Omental fat pad (tissue), 4 donors: ENCODE measurements at places on chromosomes 7 and 10.

DNA sequence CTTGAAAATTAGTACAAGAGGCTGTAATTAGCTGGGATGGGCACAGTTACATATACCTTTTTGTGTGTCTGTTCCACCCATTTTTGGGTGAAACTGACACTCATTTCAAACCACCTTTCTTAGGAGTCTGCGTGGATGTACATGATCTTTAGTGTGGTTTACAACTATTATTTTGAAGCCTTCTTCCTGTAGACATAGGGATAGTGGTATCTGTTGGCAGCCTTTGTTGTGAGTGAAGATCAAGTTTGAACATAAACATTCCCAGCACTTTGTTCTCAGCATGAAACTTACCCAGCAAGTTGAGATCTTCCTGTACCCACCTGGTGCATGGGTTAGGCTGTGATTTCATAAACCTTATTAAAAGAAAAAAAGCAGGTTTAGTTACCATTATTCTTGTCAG, 2.0 kb downstream of the BAG3 start:
- no peak for DNase-seq

DNA sequence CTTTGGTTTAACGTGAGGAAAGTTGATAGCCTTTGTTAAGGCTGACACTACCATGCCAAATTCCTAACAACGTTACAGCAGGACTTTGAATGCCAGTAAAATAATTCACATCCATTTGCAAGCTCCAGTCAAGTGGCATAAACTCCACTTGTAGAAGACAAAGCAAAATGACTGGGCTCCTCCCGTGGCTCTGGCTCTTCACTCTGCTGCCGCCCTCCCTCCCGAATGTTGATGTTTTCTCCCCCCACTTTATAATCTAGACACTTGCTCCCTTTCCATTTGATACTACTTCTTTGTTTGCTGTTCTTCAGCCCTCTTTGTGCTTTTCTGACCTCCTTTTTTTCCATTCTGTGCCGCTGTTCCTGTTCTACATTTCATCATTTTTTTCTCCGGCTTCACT, 22.8 kb upstream of the ITGB8 start:
- DNase-seq = no peak

GRCh38 chr7:131071786-131072504, 255.7 kb upstream of the MKLN1 start:
- DNase-seq = no peak

DNA sequence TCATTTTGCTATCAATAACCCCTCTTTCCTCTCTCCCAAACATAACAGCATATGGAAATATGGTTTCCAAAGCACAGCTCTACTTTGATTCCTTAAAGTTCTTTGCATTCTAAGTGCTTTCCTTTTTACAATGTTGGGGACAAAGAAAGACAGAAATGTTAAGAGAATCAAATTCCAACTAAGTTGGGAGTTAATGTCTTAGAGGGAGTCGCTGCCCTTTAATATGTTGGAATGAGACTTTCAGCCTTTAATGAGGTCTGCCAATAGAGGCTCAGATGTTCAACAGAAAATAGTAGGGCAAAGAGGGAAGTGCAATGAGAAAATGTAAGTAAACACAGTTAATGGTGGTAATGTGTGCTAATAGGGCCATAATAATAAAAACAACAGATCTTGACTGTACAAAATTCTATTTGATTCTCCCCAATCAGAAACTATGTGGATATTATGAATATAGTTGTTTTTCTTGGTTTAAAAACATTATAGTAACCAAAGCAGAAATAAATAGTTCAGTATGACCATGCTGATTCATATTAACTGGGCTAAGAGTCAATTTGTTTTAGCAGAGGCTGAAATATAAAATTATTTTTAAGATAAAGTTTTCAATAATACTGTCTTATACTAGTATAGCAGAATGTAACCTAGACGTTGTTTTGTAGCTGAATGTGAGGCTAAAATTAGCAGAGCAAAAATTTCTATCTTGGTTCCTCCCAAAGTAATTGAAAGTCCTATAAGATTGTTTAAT, 10.3 kb downstream of the HYCC1 start:
- DNase-seq = no peak

- DNase-seq = no peak
Measured at GRCh38 chr10:108631332-108631731, 1292.0 kb downstream of the XPNPEP1 start.

DNA sequence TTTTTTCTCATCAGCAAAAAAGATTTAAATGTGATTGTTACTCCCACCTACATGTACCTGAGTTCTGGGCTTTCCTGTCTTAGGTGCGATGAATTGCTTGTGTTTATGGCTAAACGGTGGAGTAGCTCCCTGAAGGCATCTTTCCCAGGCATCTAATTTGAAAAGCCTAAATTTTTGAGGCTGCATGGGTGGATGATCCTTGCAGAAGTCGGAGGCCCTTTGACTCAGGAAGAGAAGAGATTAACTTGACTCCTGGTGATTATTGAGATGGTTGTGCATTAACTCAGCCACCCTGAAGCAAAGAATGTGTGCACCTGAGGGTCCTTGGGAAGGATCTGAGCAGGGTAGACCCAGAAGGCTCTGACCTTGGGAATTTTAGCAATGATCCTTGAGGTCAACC, 155.6 kb upstream of the SEMA3C start:
- DNase-seq = no peak
